ELF-1 (cell line): ENCODE measurements at places on chromosomes 13 and 19.
A peak's percentile ranks its signal among the peaks of the same experiment; 100 is the strongest.

GRCh38 chr13:75636436-75637180 is 478 bp downstream of the LMO7 start:
- peak; percentile 72 for DNase-seq

GRCh38 chr13:85093808-85094207 is 705.4 kb downstream of the SLITRK6 start:
- peak; percentile 25 for DNase-seq

DNA sequence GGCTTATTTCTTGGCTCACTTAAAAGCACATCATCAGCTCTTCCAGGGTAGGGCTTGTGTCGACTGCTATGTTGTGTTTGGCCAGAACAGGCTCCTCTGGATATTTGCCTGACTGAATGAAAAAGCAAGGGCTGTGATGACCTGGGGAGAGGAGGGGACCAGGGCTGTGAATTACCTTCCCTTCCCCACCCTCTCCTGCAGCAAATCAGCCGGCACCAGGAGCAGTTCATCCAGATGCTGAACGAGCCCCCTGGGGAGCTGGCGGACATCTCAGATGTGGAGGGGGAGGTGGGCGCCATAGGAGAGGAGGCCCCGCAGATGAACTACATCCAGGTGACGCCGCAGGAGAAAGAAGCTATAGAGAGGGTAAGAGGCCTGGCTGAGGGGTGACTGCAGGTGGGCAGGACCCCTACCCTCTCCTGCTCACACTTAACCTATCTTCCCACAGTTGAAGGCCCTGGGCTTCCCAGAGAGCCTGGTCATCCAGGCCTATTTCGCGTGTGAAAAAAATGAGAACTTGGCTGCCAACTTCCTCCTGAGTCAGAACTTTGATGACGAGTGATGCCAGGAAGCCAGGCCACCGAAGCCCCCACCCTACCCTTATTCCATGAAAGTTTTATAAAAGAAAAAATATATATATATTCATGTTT is 4.4 kb downstream of the GADD45GIP1 start:
- peak; percentile 24 for DNase-seq

- peak; percentile 75 for DNase-seq
These were observed 4.1 kb downstream of the SWSAP1 start for GRCh38 chr19:11378319-11379189.
